ENCODE measurements at places on chromosomes 1 and 21.

DNA sequence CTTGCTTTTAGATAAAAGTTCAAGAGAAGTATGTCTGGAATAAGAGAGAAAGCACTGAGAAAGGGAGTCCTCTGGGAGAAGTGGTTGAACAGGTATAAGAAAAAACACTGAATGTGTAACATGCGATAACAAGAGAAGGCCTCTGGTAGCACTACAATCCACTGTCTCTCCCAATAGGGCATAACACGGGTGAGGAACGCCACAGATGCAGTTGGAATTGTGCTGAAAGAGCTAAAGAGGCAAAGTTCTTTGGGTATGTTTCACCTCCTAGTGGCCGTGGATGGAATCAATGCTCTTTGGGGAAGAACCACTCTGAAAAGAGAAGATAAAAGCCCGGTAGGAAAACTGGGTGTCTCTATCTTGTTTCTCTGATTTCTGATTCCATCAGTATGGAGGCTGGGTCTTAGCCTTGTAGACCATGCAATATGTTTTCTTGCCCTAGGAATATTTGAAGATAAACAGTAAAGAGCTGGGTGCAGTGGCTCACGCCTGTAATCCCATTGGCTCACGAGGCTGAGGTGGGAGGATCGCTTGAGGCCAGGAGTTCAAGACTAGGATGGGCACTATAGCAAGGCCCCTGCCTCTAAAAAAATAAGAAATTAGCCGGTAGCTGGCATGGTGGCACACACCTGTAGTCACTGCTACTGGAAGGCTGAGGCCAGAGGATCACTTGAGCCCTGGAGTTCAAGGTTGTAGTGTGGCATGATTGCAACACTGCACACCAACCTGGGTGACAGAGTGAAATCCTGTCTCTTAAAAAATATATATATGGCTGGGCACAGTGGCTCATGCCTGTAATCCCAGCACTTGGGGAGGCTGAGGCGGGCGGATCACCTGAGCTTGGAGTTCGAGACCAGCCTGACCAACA is 40.4 kb downstream of the DAP3 start:
- DNase-seq: no peak

GRCh38 chr1:105243411-105243810 is 1493.7 kb downstream of the AMY1C start:
- DNase-seq: no peak

DNA sequence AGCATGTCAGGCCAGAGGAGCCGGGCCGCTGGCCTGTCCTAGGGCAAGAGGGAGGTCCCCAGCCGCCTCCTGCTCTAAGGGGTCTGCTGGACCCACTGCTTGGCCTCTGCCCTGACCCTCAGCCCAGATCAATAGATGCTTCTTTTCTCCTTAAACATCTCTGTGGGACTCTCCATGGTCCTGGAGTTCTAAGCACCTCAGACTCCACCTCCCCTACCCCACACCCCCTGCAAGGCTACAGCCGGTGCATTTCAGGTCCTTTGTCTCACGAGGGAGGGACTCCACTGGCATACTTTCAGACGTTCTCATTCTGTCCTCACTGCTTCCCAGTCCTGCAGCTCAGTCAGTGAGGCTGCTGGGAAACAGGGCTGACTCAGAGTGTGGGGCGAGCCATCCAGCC is 11.0 kb downstream of the CNTN2 start:
- DNase-seq: no peak

DNA sequence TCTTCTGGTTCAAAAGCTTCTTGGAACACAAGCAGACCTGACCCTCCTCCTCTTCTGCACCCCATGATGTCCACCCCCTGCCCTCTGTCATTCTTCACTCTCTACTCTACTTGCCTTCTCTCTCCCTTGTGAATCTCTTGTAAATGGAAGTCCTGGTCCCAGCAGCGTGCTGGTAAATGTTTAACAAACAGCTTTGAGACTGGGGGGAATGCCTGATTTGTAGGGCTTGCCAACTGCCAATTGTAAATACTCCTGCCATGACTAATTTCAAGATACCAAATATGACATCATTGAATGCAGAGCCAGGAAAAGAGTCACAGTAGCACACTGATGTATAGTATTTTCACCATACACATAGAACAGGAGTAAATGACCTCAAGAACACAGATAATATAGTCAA is 40.9 kb upstream of the LRRN2 start:
- no peak for DNase-seq

DNA sequence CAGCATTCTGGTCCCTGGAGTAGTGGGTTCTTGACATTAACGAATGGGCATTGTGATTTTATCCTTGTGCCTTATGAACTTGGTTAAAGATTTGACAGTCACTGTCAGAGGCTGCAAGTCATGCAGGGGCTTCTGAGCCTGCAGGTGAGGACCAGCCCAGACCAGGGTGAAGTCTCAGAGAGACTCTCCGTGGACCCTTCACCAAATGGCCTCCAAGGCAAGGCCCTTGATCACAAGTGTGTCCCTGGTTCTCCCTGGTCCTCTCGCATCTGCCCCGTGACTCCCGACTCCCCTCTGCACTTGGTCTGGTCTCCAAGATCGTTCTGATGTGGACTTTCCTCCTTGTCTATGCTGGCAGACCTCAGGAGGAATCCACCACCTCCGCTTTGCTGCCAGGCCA is 476.5 kb upstream of the VAMP3 start:
- DNase-seq: no peak

- DNase-seq: no peak
These were observed 27.8 kb downstream of the GBP6 start for GRCh38 chr1:89391686-89392085.

- no peak for DNase-seq
These were observed 69.9 kb upstream of the USP25 start for GRCh38 chr21:15659753-15660422.
